ENCODE measurements at places on chromosomes 16 and 17. TPM values are rescaled to one million over a fixed set of nuclear protein-coding genes. Genes with fewer than 3 reads are reported as not detected.

DNA sequence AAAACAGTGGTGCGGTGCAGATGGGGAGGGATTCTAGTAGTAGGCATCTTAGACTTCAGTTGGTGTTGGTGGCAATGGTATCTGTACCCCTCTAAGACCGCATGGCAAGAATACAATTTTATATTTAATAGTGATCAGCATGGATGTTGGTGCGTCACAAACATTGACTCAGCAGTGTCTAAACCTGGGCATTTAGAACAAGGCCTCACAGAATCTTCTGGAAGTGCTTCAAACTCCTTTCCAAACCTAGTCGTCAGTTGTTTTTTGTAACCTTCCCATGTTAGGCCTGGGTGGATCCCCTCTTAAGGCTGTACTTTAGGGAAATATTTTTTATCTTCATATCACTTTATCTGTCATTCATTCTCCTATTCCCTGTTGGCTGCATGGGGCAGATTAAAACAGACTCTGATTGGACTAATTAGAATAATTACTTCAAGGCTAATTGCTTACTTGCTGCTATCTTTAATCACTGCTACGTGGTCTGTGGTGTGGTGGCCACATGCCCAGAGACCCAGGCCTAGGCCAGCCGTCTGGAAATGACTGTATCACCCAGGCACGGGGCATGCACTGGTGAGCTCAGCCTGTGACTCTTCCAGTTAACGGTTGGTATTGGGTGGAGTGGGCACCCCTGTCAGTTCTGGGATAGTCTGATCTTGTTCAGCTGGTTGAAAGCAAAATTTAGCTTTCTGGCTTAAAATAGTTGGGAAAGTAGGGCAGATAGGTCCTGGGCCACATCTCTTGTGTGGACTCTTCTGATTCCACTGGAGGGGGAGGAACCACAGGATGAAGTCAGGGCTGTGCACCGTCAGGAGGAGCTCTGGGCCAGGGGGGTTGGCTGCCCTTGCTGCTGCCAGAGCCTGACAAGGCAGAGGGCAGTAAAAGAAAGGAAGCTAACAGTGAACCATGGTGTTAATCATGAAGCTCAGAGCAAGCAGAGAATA, 4.5 kb downstream of the ALKBH5 start:
- DNase-seq = no peak
- peak overlapping the region; percentile 96 for H3K27ac ChIP-seq
- H3K4me1 ChIP-seq = peaks cover 35% of the 10 kb centered on the region
- H3K4me3 ChIP-seq = peak overlapping the region; percentile 96

GRCh38 chr16:8594149-8594666, 3.9 kb upstream of the TMEM114 start:
- no peak for DNase-seq
- H3K4me1 ChIP-seq = peaks cover 4% of the 10 kb centered on the region
- no peak overlapping the region for H3K27ac ChIP-seq

GRCh38 chr17:8266648-8267479, 17.8 kb downstream of the PFAS start:
- DNase-seq = no peak
- no peaks in the 10 kb centered on the region for H3K27me3 ChIP-seq

Gene KRT32
- not detected for total RNA-seq

GRCh38 chr16:76176153-76176552, 101.0 kb upstream of the CNTNAP4 start:
- H3K36me3 ChIP-seq = no peaks in the 10 kb centered on the region
- H3K4me1 ChIP-seq = no peaks in the 10 kb centered on the region
- no peak for DNase-seq
- H3K27me3 ChIP-seq = no peaks in the 10 kb centered on the region

Gene MYH3
- total RNA-seq = 5.9 TPM

Gene TAT
- total RNA-seq = not detected

Gene SLC12A3
- total RNA-seq = 0.23 TPM

Gene TBC1D28
- total RNA-seq = 1.2 TPM

DNA sequence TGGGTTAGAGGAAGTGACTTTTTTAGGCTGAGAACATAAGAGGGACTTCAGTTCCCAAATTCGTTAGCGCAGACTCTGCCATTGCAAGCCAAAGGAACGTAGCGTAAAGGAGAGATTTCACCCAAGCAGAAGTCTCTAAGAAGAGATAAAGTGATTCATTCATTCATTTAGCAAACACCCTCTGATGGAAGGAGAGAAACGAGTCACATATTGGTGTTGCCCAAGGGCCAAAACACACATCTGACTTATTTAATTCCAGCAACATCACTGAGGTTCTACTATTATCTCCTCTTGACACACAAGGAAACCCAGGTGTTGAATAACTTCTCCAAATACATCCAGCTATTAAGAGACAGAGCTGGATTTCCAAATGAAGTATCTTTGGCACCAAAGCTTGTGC, 85.7 kb upstream of the CACNG3 start:
- H3K4me1 ChIP-seq = no peaks in the 10 kb centered on the region
- H3K27me3 ChIP-seq = no peaks in the 10 kb centered on the region
- DNase-seq = no peak

Gene ABCA9
- total RNA-seq = 5.6 TPM

DNA sequence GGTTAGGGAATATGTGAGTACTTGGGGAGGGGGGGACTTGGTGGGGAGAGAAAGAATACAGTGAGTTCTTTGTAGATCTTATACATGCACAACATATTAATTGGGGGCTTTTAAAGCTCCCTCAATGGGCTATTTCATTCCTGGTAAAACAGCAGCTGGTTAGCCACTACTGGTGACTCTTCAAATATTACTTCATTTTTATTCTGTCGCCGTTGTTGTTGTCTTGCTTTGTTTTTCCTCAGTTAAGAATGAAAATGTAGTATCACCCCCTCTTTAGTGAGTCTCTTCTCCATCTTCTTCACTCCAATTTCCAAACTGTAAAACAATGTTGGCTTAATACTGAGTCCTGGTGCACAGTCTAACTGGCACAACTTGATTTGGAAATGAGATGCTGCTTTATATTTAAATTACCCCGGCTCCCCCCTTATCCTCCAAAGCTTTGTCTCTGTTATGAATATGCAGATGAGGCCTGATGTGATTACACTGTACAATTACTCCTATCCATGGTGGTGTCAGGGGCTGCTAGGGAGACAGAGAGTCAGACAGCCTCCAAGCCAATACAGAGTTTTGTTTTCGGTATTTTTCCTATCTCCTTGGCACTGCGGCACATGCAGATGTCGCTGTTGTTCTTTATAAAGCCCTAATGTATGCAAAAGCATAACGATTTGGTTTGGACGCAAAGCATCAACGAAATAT, 256.9 kb upstream of the PMFBP1 start:
- DNase-seq = no peak
- no peak overlapping the region for H3K27ac ChIP-seq
- H3K27me3 ChIP-seq = no peaks in the 10 kb centered on the region
- H3K36me3 ChIP-seq = no peaks in the 10 kb centered on the region
- H3K4me3 ChIP-seq = no peak overlapping the region

DNA sequence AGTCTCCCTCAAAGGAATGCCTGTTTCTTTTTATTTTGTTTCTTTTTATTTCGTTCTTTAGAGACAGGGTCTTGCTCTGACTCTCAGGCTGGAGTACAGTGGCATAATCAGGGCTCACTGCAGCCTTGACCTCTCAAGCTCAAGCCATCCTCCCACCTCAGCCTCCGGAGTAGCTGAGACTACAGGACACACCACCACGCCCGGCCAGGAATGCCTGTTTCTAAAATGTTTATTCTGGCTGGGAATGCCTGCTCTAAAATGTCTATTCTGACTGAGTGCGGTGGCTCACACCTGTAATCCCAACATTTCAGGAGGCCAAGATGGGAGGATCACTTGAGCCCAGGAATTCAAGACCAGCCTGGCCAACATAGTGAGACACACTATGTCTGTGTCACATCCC, 2.5 kb upstream of the MMP28 start:
- no peak for DNase-seq
- no peak overlapping the region for H3K4me3 ChIP-seq

- H3K27me3 ChIP-seq = no peaks in the 10 kb centered on the region
- H3K4me1 ChIP-seq = no peaks in the 10 kb centered on the region
- no peak overlapping the region for H3K4me3 ChIP-seq
Measured at GRCh38 chr17:33494151-33494550, 201.1 kb upstream of the ASIC2 start.

Gene ORC6
- 16.8 TPM for total RNA-seq

Gene HCRT
- total RNA-seq = not detected

Gene RSKR
- total RNA-seq = 32.1 TPM

Gene SMPD3
- total RNA-seq = 4.7 TPM

DNA sequence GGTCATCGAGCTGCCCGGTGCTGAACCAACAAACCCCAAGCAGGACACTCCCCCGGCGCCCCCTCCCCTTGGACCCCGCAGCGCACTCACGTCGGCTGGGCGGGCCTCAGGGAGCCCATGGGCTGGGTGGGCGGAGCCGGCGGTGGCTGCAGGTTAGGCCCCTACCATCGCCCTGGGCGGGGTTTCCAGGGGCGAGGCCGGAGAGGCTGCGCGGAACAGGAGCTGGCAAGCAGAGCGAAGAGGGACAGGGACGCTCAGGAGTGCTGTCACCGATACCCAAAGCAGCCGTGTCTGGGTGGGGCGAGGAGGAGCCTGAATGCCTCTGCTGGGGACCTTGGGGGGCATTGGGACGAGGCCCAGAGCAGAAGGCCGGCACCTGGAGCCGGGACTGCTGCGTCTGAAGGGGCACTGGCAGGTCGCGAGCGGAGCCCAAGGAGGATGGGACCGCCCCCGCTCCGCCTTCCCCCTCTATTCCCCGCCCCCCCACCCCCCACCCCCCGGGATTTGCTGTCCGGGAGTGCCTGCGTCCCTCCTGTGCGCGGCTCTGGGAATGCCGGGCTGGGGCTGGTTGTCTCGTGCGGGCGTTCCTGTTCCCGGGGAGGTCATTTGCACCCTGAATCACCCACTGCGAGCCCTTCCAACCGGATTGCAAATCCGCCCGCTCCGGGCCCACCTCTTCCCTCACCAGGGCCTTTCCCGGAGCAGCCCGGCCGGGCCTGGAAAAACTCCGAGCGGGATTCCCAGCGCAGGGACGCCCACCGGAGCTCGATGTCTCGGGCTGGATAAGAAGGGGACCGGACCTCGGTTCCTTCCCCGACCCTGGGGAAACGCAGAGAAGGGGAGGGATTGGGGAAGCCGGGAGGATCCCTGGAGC, 902 bp downstream of the ARHGAP27 start:
- no peaks in the 10 kb centered on the region for H3K36me3 ChIP-seq
- peak overlapping the region; percentile 91 for H3K27ac ChIP-seq
- H3K27me3 ChIP-seq = no peaks in the 10 kb centered on the region
- peak overlapping the region; percentile 38 for H3K4me3 ChIP-seq

- DNase-seq = no peak
- no peak overlapping the region for H3K27ac ChIP-seq
- no peaks in the 10 kb centered on the region for H3K36me3 ChIP-seq
- no peaks in the 10 kb centered on the region for H3K4me1 ChIP-seq
- no peak overlapping the region for H3K4me3 ChIP-seq
- no peaks in the 10 kb centered on the region for H3K27me3 ChIP-seq
Measured at GRCh38 chr16:75928295-75928694, 202.0 kb upstream of the CPHXL start.

Gene CMTM2
- total RNA-seq = 62.9 TPM

Gene ARHGAP44
- total RNA-seq = 7.5 TPM

- H3K27me3 ChIP-seq = no peaks in the 10 kb centered on the region
- H3K36me3 ChIP-seq = no peaks in the 10 kb centered on the region
- no peak for DNase-seq
- H3K4me1 ChIP-seq = no peaks in the 10 kb centered on the region
Measured at GRCh38 chr16:73274140-73274539, 226.2 kb upstream of the ZFHX3 start.

- no peak for DNase-seq
- H3K27me3 ChIP-seq = no peaks in the 10 kb centered on the region
- H3K4me1 ChIP-seq = no peaks in the 10 kb centered on the region
- H3K36me3 ChIP-seq = no peaks in the 10 kb centered on the region
- no peak overlapping the region for H3K27ac ChIP-seq
Measured at GRCh38 chr17:69723741-69724140, 309.2 kb downstream of the MAP2K6 start.

GRCh38 chr17:62595484-62595883, 32.0 kb upstream of the MRC2 start:
- no peak overlapping the region for H3K4me3 ChIP-seq
- H3K36me3 ChIP-seq = no peaks in the 10 kb centered on the region
- no peak overlapping the region for H3K27ac ChIP-seq
- no peaks in the 10 kb centered on the region for H3K27me3 ChIP-seq
- no peak for DNase-seq
- H3K4me1 ChIP-seq = no peaks in the 10 kb centered on the region

- H3K36me3 ChIP-seq = no peaks in the 10 kb centered on the region
- no peaks in the 10 kb centered on the region for H3K27me3 ChIP-seq
- no peak overlapping the region for H3K27ac ChIP-seq
- DNase-seq = no peak
- no peaks in the 10 kb centered on the region for H3K4me1 ChIP-seq
- no peak overlapping the region for H3K4me3 ChIP-seq
Measured at GRCh38 chr16:74275031-74275636, 21.5 kb upstream of the PSMD7 start.

DNA sequence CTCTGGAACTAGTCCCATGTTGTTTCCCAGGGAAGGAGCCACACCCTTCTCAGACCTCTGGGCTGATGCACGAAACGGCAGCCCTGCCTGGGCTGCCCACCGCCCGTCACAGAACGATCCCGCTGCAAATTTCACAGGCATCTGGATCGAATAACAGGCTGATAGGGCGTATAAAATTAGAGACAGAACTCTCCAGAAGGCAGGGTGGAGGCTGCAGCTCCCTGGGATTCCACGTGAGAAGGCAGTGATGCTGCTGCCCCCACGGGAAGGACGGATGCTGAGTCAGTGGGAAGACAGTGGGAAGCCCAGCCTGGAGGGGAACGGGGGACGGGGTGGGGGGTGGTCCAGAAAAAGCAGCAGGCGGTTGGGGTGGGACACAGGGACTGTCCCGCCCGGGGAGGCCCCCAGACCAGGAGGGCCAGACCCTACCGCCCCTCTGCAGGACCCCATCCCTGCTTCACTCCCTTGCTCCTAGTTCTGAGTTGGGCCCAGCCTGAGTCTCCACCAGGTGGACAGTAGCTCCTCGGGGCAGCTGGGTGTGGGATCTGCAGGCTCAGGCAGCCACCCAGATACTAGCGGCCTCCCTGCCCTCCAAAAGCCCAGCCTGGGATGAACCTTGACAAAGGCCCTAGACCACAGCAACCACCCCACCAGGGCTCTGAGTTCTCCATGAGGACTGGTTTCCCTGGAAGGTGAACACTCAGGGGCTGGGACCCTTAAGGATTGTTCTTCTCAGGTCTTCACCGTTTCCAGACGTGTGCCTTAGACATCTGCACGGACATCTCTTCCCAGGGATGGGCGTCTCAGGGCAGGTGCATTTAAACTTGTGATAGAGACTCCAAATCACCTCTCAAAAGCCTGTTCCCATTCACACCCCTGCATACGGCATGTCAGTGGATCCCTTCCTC, 117.8 kb downstream of the METRNL start:
- H3K36me3 ChIP-seq = no peaks in the 10 kb centered on the region
- H3K4me1 ChIP-seq = no peaks in the 10 kb centered on the region
- DNase-seq = no peak
- H3K4me3 ChIP-seq = no peak overlapping the region
- H3K27me3 ChIP-seq = no peaks in the 10 kb centered on the region

- no peak overlapping the region for H3K27ac ChIP-seq
- no peak overlapping the region for H3K4me3 ChIP-seq
- no peaks in the 10 kb centered on the region for H3K36me3 ChIP-seq
- no peaks in the 10 kb centered on the region for H3K4me1 ChIP-seq
- H3K27me3 ChIP-seq = no peaks in the 10 kb centered on the region
- no peak for DNase-seq
Measured at GRCh38 chr16:27751676-27752075, 201.7 kb downstream of the KATNIP start.
